Hippocampal formation (tissue), 2 donors: ENCODE measurements at places on chromosomes 7 and 10.

- DNase-seq: no peak
Observed at GRCh38 chr10:92880917-92881316, 32.6 kb downstream of the EXOC6 start.

- DNase-seq: peak; percentile 14
Observed at GRCh38 chr10:52779541-52780390, 7.2 kb upstream of the MBL2 start.

DNA sequence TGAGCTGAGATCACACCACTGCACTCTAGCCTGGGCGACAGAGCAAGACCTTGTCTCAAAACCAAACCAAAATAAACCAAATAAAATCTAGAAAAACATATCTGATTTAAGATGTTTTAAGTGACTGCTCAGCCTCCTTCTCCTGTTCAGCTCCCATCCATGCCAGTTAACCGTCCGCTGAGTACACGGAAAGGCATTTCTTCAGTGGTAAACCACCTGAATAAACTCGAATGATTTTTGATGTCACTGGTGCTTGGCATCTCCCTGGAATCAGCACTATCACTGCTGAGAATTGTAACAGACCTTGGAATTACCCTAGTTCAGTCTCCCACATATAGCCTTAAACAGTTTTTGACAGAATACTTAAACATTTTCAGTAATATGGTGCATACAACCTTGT is 24.1 kb upstream of the NRCAM start:
- no peak for DNase-seq

DNA sequence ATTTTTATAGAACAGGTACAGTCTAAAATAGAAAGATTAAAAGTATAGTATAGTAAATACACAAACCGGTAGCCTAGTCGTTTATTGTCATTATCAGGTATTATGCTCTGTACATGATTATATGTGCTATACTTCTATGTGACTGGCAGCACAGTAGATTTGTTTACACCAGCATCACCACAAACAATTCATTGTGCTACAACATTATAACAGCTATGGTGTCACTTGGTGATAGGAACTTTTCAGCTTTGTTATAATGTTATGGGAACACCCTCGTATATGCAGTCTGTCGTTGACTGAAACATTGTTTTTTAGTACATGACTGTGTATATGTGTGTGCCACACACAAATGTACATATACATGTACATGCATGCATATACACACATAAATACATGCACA is 19.1 kb downstream of the ZNF365 start:
- DNase-seq: no peak

- DNase-seq: no peak
Observed at GRCh38 chr10:71252220-71252619, 39.9 kb downstream of the UNC5B start.

GRCh38 chr7:1924258-1924817 is 254.3 kb downstream of the ELFN1 start:
- no peak for DNase-seq

GRCh38 chr10:4359003-4359402 is 467.0 kb upstream of the AKR1E2 start:
- no peak for DNase-seq
